ENCODE measurements at places on chromosomes 11 and 22. TPM values are rescaled to one million over a fixed set of nuclear protein-coding genes. Genes with fewer than 3 reads are reported as not detected.

GAL gene
- total RNA-seq, result not detected

KRTAP5-10 gene
- not detected for total RNA-seq

IL17REL gene
- total RNA-seq, result not detected

AP2A2 gene
- total RNA-seq, result 35.6 TPM

NRXN2 gene
- 219 TPM for total RNA-seq

CYP2D6 gene
- 1.7 TPM for total RNA-seq

LUZP2 gene
- 93.6 TPM for total RNA-seq

GATD1 gene
- 22.3 TPM for total RNA-seq

SVIP gene
- total RNA-seq, result 5.0 TPM

GSTT2 gene
- total RNA-seq, result not detected

APOL5 gene
- total RNA-seq, result not detected

MAPK8IP1 gene
- 74.7 TPM for total RNA-seq

OR5A1 gene
- total RNA-seq, result not detected

KLHL22 gene
- total RNA-seq, result 43.7 TPM

MS4A14 gene
- not detected for total RNA-seq

OVOL1 gene
- not detected for total RNA-seq

SPATA19 gene
- not detected for total RNA-seq

MS4A5 gene
- total RNA-seq, result not detected

IL18 gene
- total RNA-seq, result 2.0 TPM

RAG1 gene
- 0.94 TPM for total RNA-seq

MIAT gene
- 221 TPM for total RNA-seq

DAGLA gene
- 5.5 TPM for total RNA-seq

NOL12 gene
- 18.2 TPM for total RNA-seq

RTN4RL2 gene
- total RNA-seq, result 0.47 TPM

KRTAP5-9 gene
- total RNA-seq, result not detected

ADAMTS15 gene
- total RNA-seq, result 4.7 TPM

SLC22A8 gene
- 1.2 TPM for total RNA-seq

IFITM10 gene
- total RNA-seq, result 0.31 TPM

TRIM6 gene
- 0.62 TPM for total RNA-seq

BACE1 gene
- 24.6 TPM for total RNA-seq

SYCE3 gene
- not detected for total RNA-seq

JAML gene
- total RNA-seq, result 1.2 TPM

OR52E8 gene
- not detected for total RNA-seq

MRGPRX4 gene
- total RNA-seq, result not detected

OSBPL5 gene
- total RNA-seq, result 31.2 TPM

ASRGL1 gene
- total RNA-seq, result 23.6 TPM

NAALADL1 gene
- 2.3 TPM for total RNA-seq

AMPD3 gene
- total RNA-seq, result 0.78 TPM
